Retina (tissue), 1 donor: ENCODE measurements at places on chromosomes 1 and 21.
A peak's percentile ranks its signal among the peaks of the same experiment; 100 is the strongest.

DNA sequence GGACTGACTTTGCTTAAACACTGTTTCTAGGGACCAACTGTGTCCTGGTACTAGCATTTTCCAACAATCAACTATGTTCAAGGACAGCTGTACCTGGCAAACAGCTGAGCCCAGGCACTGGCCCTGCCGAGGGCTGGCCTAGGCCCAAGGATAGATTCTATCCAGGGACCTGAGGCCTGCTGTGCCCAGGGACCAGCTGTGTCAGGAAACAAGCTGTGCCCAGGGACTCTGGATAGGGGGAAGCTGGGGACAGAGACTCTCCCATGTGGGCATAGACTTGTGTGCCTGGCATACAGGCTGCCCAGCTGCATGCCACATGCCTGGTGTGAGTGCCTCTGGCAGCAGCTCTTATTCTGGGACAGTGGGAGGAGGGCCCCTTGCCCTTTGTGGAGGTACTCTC, 38.1 kb upstream of the POU3F1 start:
- no peak for DNase-seq

- no peak for DNase-seq
Observed at GRCh38 chr1:57357462-57357861, 66.4 kb downstream of the DAB1 start.

- DNase-seq: no peak
Observed at GRCh38 chr1:183477986-183478781, 5.9 kb downstream of the SMG7 start.

DNA sequence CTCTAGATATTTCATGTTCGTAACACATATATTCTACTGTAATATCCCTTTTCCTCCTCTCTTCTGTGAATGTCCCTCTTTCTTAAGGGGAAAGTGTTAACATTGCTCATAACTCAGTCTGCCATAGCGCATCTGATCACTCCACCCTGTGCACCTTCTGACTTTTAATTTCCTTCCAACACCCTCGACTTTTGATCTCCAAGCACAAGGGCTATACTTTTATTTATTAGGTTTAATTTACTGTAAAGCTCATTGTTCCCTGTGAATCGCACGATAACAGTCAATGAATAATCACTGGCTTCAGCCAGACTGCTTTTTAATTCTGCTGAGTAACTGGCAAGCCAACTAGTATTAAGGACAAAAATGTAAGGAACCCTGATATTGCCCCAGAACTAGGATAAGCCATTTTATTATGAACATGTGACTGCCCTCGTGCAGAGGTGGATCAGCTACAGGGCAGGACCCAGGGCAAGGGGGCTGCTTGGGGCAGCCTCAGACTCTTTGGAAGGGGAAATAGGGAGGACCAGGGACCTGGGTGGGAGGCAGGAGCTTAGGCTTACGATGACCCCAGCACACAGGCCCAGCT, 2.6 kb upstream of the ETS2 start:
- no peak for DNase-seq

- no peak for DNase-seq
Observed at GRCh38 chr21:41931041-41931451, 22.8 kb downstream of the C2CD2 start.

- DNase-seq: peak; percentile 61
Observed at GRCh38 chr1:58739856-58740466, 40.1 kb upstream of the MYSM1 start.

- DNase-seq: no peak
Observed at GRCh38 chr1:64043288-64043687, 160.1 kb upstream of the UBE2U start.

- no peak for DNase-seq
Observed at GRCh38 chr1:185468626-185469025, 151.6 kb upstream of the IVNS1ABP start.

DNA sequence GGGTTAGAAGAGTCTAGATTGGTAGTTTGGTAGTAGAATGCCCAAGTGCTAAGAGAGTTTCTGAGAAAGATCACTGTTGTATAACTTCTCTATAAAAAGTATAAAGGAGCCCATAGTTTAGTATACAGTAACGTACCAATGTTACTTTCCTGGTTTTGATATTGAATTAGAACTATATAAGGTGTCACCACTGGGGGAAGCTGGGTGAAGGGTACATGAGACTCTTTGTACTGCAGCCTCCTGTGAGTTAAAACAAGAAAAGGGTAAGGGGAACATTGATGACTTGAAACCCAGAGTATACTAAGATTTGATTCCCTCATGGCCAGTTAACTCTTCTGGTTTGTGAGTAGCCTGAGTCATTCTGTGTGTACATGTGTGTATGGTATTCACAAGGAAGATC, 129.8 kb downstream of the RPS6KC1 start:
- no peak for DNase-seq

DNA sequence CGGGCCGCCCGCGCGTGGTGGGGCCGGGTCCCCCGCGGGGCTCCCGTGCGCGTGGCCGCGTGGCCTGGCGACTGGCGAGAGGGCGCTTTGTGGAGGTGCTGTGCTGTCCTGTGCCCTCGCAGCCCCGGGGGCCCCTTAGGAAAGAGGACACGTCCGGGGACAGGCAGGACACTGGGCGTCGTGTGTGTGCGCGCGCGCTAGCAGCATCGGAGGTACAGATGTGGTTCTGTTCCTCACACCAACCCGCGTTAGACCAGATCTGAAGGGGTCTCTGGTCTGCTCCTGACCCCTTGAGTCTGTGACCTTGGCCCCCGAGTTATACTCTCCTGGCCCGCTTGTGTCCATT, 489 bp downstream of the ACTN2 start:
- DNase-seq: peak; percentile 66

DNA sequence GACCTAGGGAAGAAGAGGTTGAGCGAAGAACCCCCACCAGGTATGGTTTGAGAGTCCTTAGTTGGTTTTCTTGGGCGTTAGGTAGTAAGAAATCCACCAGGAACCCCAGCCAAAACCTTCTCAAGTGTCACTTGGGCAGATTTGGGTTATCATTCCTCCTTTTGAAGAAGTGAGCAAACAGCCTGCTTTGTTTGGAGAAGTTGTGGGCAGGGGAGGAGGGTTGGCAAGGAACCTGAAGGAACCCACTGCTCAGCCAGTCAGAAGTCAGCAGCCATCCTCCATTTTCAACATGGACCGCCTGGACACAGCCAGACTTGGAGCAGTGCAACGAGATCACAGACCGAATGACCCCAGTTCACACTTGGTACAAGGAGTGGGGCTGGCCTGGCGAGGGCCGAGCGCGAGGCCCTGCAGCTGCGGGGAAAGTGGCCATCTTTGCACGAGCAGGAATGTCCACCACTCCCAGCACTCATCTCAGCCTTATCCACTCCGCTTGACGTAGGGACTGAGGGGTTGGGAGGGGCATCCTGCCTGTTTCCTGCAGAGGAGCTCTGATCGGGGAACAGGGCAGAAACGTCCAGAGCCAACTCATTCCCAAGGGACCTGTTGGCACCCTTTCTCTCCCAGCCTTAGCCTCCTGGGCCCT, 7.2 kb downstream of the ADPRS start:
- no peak for DNase-seq

GRCh38 chr1:223456747-223457146, 63.5 kb downstream of the CCDC185 start:
- no peak for DNase-seq

- DNase-seq: no peak
Observed at GRCh38 chr1:236407059-236407458, 13.0 kb downstream of the EDARADD start.

DNA sequence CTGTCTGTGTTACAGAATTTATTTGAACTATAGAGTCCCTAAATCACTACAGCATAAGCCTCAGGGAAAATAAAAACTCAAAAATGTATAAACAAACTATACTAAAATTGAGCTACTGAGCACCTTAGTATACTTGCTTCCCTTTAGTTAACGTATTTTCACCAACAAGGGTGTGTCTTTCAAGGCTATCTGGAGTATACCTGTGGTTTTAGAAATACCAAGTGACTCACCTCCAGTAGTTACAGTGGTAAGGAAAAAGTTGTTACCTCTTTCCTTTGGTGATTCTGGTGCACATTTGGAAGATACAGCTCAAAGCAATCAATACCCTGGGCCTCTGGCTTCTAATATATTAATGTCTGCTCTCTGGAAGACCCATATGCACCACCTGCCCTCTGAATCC, 68.0 kb upstream of the C1orf105 start:
- DNase-seq: no peak

GRCh38 chr1:227486559-227486958, 76.8 kb upstream of the ZNF678 start:
- no peak for DNase-seq

DNA sequence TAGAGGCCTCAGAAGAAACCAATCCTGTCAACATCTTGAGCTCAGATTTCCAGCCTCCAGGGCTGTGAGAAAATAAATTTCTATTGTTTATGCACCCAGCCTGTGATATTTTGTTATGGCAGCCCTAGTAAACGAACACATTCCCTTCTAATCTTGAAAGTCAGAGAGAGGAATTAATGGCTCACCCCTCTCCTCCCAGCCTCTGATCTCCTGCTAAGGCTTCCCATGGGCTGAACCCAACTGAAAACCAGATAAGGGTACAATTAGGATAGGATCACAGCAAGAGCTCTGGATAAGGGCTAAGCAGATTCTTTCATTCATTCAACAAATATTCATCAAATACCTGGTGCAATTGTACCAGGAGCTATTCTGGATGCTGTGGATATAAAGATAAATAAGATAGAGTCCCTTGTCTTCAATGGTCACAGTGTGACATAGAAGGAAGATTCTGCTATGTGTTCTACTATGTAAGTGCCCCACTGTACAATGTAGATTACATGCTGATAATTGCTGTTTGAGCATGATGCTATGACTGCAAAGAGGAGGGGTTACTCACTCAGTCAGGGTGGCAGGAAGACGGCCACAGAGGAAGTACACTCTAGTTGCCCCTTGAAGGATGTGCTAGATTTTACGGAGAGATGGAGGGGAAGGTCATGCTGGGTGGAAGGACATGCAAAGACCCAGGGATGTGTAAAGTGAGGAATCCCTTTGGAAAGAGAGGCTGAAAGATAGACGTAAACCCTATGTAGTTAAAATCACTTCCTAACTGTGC, 203.3 kb upstream of the JUN start:
- no peak for DNase-seq

GRCh38 chr1:183124259-183124658, 61.8 kb upstream of the LAMC2 start:
- no peak for DNase-seq
